SK-N-SH (cell line): ENCODE measurements at places on chromosomes 1 and 21.

DNA sequence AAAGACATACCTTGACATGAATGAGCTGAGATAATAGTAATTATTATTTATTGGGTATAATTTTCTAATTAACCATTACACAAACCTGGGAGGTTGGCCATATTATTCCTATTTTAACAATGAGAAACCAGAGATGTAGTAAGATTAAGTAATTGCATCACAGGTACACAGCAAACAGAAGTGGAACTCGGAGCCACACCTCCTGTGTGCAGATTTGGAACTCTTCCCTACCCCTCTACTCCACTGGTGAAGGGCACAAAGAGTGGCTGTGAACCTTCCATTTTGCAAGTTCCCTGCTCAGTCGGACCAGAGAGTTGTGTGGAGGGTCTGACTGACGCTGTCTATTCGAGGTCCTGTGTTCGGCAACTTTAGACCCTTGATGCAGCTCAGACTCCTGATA is 45.0 kb downstream of the NGF start:
- DNase-seq, result no peak

DNA sequence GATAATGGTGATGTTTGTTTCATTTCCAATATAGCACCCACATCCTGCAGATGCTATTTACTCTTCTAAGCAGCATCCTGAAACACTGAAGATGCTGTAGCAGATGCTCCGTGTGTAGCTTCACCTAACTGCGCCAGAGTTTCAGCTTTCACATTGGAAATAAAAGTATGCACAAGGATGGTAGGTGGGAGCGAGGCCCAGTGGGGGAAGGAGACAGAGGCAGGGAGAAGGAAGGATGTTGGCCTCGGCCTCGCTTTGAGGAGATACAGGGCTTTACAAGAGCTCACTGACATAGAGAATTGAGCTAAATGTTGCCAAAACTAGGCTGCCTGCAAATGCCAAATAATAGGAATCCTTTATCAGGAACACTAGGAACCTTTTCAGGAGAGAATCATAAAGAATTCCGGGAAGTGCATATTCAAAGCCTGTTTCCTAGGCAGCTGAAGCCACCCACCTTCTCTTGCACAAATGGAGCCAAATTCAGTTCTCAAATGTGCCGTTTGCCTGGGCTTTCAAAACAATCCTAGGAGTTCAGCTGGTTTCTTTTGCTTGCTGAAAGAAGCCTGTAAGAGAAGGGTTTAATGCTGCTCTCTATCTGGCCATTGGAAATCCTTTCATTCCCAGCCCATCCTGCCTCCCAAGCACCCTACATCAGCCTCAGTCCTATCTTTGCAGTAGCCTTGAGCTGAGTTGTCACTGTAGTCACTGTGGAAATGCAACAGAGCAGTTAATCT is 135.4 kb upstream of the ATP1B1 start:
- DNase-seq, result no peak

DNA sequence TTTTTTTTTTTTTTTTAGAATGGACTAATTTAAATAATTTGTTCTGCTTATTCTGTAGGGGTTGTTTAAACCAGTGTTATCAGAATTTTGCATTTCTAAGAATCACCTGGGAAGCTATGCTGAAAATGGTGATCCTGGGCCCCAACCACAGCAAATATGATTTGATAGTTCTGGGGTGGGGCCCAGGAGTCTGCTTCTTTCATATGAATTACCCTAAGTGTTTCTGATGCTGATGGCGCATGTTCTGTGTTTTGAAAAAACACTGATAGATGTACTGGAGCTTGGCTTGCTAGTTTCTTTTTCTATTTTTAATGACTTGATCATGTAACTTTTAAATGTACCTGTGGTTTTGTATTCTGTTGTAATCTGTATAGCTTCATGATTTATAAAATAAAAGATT is 89.3 kb downstream of the CDC14A start:
- no peak for DNase-seq

DNA sequence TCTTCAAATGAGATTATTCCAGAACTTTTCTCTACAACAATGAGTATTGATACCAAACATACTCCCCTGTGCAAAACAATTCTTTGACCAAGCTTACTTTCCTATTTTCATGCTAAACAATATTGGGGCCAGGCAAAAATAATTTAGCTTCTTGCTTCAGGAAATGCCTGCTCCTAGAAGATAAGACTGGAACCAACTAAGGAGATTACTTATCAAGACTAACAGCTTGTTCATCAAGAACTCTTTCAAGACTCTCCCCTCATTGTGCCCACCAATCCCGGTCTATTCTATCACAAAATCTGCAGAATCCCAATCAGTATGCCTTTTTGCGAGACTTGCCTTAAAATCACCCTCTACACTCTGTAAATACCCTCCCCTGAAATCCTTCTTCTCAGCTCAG is 536.6 kb downstream of the RWDD3 start:
- DNase-seq, result no peak

GRCh38 chr21:44815852-44816628 is 1.8 kb downstream of the SUMO3 start:
- peak; percentile 74 for DNase-seq

- no peak for DNase-seq
Measured at GRCh38 chr1:215807911-215808436, 240.9 kb downstream of the KCTD3 start.

DNA sequence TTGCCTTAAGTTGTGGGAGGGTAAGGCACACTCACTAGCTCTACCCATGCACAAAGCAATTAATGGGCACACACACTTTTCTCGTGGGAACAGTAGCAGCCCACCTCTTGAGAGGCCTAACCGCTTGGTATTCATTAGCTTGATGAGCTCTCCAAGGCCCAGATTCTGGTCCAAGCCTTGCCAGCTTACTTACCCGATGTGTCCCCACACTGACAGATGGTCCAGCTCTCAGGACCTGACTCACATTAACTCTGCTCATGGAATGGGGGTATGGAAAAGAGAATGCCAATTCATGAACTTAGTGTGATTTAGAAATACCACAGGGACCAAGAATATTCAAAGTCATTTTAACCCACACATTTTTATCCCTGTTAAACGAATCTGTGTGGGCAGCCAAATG is 106.8 kb upstream of the CACHD1 start:
- no peak for DNase-seq

GRCh38 chr1:109040627-109040988 is 1.3 kb downstream of the WDR47 start:
- no peak for DNase-seq

GRCh38 chr1:205748403-205749233 is 1.4 kb downstream of the NUCKS1 start:
- peak; percentile 28 for DNase-seq

DNA sequence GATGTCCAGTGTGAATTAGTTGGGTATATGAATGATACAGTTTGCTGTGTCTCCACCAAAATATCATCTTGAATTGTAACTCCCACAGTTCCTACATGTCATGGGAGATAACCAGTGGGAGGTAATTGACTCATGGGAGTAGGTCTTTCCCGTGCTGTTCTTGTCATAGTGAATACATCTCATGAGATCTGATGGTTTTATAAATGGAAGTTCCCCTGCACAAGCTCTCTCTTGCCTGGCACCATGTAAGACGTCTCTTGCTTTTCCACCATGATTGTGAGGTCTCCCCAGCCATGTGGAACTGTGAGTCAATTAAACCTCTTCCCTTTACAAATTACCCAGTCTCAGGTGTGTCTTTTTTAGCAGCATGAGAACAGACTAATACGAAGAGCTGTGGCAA is 223.0 kb downstream of the AJAP1 start:
- DNase-seq, result no peak

- DNase-seq, result no peak
Measured at GRCh38 chr1:11072216-11072917, 12.5 kb upstream of the SRM start.

DNA sequence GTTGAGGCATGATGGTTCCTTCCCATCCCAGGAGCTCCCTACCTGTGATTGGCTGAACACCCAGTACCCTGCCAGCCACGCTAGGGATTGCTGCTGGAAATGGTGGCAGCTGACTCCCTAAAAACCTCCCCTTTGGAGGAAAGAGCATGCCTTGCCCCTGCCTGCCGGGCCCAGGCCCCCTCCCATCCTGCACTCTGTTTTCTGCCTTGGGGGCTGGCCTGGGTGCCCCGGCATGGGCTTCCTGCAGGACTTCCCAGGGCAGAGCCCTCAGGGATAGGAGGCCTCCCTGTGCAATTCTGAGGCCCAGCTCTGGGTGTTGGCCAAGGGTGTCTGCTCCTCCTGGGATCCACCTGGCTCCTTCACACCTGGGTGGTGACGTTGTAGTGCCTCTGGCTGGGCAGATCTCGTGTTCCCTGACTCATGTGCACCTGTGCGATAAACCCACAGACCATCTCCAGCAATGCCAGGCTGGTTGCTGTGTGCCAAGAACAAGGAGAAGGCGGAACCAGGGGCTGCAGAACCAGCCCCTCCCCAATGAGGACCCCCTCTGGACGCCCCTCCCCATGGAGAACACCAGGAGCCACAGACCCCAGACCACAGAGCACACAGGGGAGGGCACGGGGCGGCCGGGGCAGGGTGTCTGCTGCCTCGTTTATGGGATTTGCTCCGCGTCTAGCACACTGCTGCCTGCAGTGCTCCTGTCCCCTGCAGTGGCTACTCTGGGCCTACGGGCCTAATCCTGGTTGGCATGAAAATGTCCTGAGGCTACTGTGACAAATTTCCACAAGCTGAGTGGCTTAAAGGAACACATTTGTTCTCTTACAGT is 13.6 kb downstream of the CSTB start:
- no peak for DNase-seq

DNA sequence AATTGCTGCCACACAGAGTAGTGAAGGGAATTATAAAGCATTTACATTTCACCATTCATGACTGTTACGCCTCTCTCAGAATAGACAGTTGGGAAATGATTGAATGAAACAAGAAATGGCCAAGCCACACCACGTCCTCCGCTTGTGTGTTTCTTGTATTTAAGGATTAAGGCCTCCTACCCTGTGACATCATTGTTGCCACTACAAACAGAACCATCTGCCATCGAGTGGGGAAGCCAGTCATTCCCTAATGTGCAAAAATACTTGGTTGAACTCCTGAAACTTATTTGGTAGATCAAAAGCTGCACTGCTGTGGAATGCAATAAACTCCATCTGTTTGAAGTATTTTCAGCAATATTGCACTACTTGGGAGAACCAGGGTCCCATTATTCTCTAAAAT is 99.0 kb upstream of the C1orf105 start:
- DNase-seq, result no peak

- DNase-seq, result no peak
Measured at GRCh38 chr1:73722055-73722454, 475.9 kb downstream of the LRRIQ3 start.

DNA sequence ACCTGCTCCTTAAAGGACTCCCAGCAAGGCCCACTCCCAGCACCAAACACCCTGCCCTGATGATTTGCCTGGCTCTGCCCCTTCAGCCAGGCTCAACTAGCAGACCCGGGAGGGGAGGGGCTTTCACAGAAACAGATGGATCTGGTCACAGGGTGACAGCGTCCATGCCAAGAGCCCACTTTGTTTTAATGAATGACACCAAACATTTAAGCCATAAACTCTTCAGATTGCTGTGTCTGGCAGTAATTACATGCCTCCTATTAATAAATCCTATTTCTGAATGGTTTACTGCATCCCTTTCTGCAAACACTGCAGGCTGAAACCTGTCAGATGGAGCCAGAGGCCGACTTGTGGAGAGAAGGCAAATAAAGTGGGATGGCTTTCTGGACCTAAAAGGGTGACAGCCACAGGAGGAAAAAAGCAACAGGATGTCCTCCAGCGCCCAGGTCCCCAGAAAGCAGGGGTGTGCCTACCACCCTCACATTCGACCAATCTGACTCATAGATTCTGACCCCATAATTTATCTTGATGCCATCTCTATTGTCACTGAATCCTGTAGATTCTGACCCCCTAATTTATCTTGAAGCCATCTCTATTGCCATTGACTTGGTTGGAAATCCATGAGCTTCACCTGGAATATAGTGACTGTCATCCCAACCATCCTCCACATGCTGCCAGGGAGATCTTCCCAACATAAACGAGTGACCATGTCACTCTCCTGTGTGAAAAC is 200.9 kb downstream of the PLPP3 start:
- peak; percentile 68 for DNase-seq

GRCh38 chr1:165501970-165502348 is 41.8 kb upstream of the LRRC52 start:
- DNase-seq, result no peak

DNA sequence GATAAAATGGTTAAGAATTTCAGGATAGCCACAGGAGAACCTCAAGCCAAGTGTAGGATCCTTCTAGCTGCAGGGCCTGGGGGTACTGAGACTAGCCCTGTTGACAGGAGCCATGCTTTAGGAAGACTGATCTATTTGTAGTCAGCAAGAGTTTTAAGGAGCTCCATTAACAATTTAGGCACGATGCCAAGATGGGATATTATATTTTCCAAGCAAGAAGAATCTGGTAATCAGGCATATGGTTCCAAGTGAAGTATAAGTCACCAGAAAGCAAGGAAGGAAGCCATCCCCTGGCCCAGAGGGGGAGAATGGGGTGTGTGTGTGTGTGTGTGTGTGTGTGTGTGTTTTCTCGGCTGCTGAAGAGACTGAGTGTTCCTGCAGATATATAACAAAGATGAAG is 7.0 kb downstream of the IFNAR2 start:
- DNase-seq, result no peak

DNA sequence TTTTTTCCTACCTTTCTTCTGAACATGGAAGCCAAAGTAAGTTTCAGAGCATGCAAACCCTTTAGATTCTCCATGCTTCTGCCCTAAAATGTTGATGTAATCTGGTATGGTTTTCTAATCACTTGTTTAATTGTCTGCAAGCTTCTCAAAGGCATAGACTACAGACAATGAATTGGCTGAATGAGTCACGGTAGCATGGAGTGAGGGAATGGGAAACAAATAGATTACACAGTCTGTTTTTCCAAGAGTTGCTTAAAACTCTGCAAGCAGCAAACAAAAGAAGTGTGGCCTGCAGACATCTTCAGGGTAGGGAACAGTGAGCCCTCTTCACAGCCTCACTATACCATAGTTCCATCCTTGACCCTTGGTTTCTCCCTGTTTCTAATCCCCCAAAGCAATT is 326.0 kb downstream of the BARHL2 start:
- DNase-seq, result no peak

- DNase-seq, result no peak
Measured at GRCh38 chr1:155250246-155250632, 5.0 kb downstream of the ENTREP3 start.

DNA sequence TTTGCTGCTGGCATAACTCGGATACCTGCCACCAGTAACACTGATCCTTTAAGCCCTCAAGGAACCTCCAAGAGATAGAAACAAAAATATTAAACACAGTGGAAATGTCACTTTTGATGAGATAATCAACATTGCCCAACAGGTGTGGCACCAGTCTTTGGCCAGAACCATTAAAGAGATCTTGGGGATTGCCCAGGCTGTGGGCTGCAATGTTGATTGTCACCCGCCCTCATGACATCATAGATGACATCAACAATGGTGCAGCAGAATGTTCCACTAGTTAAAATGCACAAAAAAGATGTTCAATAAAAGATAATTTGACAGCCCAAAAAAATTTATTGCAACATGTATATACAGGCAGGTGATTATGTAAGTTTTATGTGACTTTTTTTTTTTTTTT is 20.2 kb upstream of the ZMYM1 start:
- no peak for DNase-seq

DNA sequence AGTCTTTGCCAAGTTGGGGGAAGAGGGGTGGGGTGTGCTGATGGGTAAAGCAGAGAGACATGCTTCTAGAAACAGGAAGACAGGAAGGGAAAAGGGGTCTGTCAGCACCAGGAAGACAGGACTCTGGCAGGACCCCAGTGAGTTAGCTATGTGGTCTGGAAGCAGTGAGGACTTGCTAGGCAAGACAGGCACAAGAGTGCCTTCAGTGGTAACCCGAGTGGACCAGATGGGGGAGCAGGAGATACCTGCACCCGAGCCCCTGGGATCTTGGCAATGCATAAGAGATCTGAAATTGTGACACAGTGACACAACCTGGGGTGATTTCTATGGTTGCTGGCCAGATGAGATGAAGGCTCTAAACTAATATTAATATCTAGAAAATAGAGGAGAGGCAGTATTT is 7.0 kb downstream of the TLR5 start:
- DNase-seq, result no peak
